ENCODE measurements at places on chromosomes 6 and 20.

- DNase-seq, result no peak
Measured at GRCh38 chr6:84770521-84770920, 6.1 kb upstream of the TBX18 start.

DNA sequence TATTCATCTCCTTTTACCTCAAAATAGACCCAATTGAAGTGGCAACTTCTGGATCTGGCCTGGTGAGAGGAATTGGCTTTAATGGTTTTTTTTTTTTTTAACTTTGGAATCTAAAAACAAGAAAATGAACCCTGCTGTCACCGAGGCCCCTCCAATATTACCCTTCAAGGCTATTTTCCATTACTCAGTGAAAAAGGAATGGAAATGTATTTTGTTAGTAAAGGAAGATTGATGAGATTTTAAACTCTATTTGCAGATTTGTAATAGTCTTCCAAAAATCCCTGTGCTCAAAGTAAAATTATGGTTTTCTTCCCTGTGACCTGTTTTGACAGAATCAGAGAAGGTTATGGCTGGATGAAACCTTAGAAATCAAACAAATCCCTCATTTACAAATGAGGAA lies 102.9 kb downstream of the TMEM170B start:
- DNase-seq, result no peak

DNA sequence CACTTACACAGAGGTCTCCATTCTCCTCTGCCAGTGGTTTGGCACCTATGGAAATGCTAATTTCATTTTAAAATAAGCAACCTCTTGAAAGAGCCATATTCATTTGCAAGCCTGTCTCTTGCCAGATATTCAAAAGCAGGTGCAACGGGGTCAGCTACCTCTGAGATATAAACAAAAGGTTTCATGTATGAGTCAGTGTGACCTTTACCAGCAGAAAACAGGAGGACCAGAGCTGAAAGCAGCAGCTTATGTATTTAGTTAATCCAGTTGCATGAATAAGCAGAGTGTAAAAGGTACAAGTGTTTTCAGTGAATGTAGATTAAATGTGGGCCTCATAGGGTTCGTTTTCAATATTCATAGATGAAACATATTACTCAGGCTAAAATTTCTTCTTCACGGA lies 56.0 kb downstream of the TENT5A start:
- DNase-seq, result no peak

GRCh38 chr6:158024566-158025297 lies 43.1 kb downstream of the SYNJ2 start:
- DNase-seq, result no peak

DNA sequence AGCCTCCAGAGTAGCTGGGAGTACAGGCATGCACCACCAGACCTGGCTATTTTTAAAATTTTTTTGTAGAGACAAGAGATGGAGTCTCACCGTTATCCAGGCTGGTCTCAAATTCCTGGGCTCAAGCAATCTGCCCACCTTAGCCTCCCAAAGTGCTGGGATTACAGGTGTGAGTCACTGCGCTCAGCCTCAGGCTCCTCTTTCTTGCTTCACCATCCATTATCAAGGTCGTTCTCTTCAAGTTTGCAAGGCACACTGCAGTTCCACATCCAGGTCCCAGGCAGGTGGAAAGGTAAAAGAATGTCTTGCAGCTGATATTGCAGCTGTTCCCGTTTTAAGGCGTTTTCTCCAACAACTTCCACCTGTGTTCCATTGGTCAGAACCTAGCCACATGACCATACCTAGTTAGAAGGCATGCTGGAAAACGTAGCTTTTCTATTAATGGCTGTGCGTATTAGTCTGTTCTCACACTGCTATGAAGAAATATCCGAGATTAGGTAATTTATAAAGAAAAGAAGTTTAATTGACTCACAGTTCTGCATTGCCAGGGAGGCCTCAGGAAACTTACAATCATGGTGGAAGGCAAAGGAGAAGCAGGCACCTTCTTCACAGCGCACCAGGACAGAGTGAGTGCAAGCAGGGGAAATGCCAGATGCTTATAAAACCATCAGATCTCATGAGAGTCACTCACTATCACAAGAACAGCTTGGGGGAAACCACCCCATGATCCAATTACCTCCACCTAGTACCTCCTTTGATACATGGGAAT lies 51.7 kb downstream of the PCNA start:
- no peak for DNase-seq

Data from CD8-positive, alpha-beta T cell (primary cell).